Heart left ventricle (tissue), 16 donors: ENCODE measurements at places on chromosomes 1 and 21. TPM values are rescaled to one million over a fixed set of nuclear protein-coding genes. Genes with fewer than 3 reads are reported as not detected.

F13B gene
- total RNA-seq: not detected

SERPINC1 gene
- not detected for total RNA-seq

DNA sequence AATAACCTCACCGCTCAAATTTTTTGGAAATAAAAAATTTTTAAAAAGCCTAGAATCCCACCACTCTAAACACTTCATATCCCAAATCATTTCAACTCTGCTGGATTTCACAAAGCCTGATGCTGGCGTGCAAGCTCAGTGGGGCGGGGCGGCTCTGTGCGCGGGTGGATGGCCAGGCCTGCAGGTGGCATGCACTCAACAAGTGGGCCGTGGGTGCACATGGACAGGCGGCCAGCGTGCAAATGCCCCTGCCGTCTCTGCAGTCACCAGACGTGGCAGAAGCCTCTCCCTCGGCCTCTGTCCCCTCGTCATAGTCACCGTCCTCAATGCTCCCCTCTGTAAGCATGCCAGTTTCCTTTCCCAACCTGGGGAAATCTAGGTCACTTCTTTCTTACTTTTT, 6.6 kb upstream of the PDE9A start:
- DNase-seq: peak; percentile 10

- DNase-seq: no peak
Observed at GRCh38 chr21:34037009-34037795, 36.2 kb upstream of the MRPS6 start.

- no peak for DNase-seq
Observed at GRCh38 chr1:85282424-85282823, 6.0 kb upstream of the BCL10 start.

- no peak for DNase-seq
Observed at GRCh38 chr1:178371235-178371634, 125.5 kb downstream of the CLEC20A start.
